ENCODE measurements at places on chromosomes 12 and 14. TPM values are rescaled to one million over a fixed set of nuclear protein-coding genes. Genes with fewer than 3 reads are reported as not detected.

The PDE3A gene
- polyA plus RNA-seq = 21.2 TPM

The LRRC9 gene
- 2.3 TPM for polyA plus RNA-seq

The TCL1B gene
- polyA plus RNA-seq = 0.56 TPM

The CCDC197 gene
- not detected for polyA plus RNA-seq

The SERPINA12 gene
- polyA plus RNA-seq = 0.51 TPM

The TAS2R46 gene
- polyA plus RNA-seq = 0.24 TPM

DNA sequence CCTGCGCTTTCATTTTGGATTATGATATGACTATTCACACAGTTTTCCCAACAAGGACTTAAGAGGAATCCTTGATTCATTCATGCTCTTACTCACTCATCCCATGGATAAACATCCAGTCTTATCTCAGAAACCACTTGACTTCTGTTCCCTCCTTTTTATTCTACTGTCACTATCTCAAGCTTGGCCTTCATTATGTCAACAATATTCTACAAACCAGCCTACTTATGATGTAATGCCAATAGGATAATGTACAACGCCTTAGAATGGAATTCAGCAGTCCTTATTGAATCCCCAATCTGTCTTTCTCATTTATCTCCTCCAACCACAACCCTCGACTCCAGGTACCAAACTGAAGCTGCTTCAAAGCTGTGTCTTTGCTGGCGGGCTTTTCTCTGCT lies 448.5 kb downstream of the PDZRN4 start:
- DNase-seq = no peak

DNA sequence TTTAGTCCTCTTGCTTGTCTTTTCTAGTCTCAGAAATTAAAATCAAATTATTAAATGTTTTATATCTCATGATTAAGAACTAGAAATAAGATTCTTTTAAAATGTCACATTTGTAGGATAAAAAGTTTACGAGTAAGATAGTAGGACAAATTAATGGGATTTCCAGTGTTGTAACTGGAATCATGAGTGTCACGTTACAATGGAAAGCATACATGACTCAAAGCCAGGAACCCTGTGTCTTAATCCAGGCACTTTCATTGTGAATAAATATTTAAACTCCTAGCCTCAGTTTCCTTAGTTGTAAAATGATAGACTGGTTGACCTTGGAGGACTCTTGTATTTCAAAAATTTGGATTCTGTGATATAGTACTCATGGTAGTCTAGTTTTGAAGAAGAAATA lies 84.9 kb downstream of the MIA2 start:
- DNase-seq = no peak

- DNase-seq = no peak
Measured at GRCh38 chr12:3947781-3948180, 74.6 kb upstream of the PARP11 start.

GRCh38 chr14:91356181-91356763 lies 61.3 kb downstream of the CCDC88C start:
- DNase-seq = no peak

GRCh38 chr12:11726659-11727058 lies 77.2 kb downstream of the ETV6 start:
- DNase-seq = no peak

DNA sequence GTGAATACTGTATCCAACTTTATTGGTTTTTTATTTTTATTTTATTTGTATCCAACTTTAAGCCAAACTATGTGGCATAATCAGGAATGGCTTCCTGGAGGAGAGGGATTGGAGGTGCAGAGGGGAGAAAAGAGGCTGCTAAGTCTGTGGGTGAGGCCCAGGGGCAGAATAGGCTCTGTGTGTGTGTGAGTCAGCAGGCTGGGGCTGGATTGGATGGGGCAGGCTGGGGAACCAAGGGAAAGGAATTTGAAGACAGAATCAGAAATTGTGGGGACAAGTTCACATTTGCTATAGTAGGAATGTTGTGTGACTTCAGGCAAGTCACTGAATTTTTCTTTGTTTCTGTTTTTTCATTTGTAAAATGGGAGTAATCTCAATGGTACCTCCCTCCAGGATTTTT lies 12.8 kb upstream of the RILPL1 start:
- DNase-seq = no peak

- DNase-seq = no peak
Measured at GRCh38 chr12:101885912-101886561, 8.7 kb downstream of the DRAM1 start.

DNA sequence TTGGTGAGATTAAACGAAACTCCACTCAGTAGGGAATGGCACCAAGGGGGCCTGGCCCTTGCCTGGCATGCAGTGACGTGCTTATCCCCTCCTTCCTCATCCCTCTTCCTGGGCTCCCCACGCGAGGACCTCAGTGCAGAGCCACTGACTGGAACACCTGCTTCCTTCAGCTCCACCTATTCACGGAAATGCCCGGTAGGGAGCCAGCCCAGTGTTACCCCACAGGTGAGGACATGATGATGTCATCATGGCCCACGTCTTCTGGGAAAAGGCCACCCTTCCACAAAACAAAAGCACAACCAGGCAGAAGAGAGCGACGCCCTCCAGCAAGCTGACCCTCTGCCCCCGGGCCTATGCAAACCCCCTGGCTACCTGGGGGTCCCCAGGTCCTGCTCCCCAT lies 42.1 kb downstream of the CCDC85C start:
- no peak for DNase-seq

GRCh38 chr12:48969160-48969771 lies 2.3 kb downstream of the WNT10B start:
- no peak for DNase-seq

DNA sequence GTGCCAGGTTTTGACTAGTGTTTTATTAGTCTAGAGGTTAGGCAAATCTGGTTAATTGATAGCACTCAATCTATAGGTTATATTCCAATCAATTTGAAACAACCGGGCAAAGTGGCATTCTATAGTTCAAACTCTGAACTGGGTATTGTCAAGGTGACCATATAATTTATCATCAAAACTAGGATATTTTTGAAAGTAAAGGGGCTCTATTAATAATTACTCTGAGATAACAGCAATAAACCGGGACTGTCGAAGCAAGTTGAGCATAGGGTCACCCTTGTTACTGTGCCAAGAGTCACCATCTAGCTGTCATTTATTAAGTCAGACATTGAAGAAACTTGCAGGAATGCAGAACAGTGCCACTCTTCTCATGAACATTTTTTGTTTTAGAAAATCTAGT lies 321.2 kb downstream of the RAD51B start:
- no peak for DNase-seq

DNA sequence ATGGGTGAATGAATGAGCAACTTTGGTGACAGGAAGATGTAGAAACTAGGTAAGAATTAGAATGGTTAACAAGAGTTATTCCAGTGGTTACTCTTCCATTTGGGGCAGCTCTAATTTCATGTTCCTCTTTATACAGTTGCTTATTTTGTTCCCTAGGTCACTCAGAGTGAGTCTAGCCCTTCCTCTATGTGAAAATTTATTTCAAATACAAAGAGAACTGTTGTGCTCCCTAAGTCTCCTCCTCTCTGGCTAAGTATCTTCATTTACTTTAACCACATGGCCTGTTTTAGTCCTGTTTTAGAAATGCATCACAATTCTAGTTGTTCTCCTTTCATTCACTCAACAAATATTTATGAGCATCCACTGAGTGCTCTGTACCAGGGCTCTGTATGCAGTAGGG lies 51.1 kb upstream of the HIF1A start:
- DNase-seq = no peak

DNA sequence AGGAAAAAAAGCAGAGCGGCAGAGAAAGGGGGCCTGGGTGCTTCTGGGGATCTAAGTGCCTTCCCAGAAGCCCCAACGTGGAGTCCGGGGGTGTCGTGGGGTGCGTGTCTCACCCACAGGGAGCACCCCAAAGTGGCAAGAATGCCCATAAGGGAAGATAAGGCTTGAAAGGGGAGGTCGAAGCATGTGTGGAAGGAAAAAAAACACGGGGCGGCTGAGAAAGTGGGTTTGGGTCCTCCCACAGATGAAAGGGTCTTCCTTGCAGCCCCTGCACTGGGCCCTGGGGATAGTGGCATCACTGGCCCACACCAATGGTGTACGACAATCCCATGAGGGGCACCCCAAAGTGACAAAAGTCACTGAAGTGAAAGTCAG lies 275.5 kb downstream of the ALG10 start:
- no peak for DNase-seq

GRCh38 chr12:128876559-128876958 lies 23.3 kb downstream of the GLT1D1 start:
- no peak for DNase-seq

DNA sequence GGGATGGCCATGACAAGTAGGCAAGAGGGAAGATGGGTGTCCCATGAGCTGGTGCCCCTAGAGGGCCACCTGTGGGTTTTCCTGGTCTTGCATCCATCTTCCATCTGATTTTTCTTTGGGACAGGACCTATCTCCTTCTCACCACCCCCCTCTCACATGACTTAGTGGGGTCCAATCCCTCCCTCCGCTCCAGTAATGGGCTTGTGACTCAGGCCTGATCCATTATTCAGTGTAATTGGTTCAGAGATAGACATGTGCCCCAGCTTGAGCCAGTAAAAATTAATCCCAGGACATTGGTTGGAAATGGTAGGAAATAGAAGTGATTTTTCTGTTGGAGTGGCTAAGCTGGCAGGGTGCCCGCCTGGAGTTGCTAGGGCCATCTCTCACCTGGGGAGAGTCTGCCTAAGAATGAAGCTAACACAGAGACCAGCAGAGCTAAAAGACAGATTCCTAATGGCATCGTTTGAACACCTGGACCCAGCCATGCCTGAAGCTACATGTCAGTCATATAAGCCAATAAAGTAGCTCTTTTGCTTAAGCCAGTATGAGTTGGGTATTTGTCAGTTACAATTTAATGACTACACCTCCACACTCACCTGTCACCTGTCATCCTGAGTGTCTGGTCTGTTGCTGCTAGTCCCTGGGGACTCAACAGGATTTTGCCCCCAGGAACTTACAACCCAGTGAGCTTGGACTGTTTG lies 14.7 kb downstream of the RASAL1 start:
- DNase-seq = no peak

GRCh38 chr14:101929946-101930345 lies 34.4 kb upstream of the DYNC1H1 start:
- DNase-seq = no peak

DNA sequence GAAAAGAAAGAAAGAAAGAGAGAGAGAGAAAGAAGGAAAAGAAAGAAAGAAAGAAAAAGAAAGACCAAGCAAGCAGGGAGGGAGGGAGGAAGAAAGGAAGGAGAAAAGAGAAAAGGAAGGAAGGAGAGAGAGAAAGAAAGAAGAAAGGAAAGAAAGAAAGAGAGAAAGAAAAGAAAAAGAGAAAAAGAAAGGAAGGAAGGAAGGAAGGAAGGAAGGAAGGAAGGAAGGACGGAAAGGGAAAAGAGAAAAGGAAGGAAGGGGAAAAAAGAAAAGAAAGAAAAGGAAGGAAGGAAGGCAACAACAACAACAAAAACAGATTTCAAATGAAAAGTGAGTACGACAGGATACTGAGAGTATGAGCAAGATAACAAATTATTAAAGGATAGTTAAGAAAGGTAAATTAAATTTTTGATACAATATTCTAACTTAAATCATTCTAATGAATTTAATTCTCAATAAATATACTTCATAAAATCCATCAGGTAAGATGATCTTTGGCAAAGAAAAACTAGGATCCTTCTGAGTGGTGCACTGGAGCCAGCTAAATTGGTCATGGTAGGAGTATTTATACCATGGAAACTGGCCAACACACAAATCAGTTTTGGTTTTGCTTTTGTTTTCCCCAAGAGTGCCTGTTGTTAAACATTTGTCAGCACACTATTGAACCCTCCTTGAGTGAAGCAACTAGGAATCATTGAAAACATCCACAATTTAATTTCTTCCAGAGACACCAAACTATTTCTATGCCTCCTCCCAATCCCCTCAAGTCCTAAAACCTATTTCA lies 56.1 kb upstream of the DYRK2 start:
- no peak for DNase-seq

DNA sequence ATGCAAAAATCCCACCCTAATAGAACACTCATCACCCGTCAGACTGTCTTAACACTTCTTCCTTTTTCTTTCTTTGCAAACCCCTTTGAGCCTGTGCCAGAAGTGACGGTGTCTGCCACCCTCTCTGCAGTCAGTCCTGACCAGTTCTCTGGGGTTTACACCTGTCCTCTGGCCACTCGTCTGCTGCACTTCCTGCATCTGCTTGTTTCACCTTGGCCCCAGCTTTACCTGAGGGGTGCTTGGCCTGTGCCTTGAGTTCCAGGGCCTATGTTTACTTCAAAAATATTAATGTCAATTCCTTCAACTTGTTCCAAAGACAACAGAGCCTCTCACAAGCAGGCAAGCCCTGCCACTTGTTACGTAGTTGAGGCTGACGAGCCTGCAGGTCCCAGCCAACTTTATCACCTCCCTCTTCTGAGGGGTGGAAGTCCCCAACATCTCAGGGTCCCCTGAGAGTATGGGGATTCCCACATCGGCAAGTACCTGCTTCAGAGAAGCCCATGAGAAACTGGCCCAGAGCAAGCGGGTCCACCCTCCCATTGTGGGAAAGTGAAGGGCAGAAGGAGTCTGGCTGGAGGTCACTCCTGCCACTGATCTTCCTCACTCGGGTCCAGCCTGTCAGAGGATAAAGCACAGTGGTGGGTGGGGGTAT lies 205.4 kb downstream of the DAD1 start:
- no peak for DNase-seq

GRCh38 chr12:127780881-127781280 lies 486.1 kb upstream of the TMEM132C start:
- DNase-seq = no peak

DNA sequence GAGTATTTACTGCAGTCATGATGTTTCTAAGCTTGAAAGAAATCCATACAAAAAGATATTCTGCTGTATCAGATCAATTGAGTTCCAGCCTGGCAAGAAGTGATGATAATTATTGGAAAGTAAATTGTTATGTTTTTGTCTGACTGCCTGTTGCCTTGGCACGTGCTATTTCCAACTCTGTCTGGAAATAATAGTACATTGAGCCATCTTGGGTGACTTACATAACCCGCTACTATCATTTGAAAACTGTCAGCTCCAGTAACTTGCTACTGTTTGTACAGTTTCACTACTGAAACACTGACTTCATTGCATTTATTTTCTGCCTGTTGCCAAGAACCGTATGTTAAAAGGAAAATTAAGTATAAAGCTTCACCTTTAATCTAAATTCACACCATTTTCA lies 318.6 kb downstream of the ITPR2 start:
- DNase-seq = no peak

- DNase-seq = no peak
Measured at GRCh38 chr12:46562625-46563225, 190.2 kb upstream of the SLC38A2 start.

DNA sequence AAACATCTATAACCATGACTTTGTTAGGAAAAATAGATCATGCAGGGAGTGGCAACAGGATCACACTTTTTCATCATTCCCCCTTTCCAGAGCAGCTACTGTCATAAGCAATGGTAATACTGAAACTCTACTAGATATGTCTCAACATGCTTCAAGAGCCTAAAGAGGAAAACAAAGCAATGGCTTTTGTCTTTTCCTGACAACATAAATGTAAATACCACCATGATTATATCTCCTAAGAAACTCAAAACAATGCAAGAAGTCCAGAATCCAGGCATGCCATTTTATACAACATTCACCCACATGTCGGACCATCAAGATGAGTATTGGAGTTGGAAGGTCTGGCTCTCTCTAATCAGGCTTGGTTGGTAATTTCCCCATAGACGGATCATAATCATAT lies 78.7 kb downstream of the KIF21A start:
- DNase-seq = no peak
